ENCODE measurements at places on chromosomes 1 and 21.

DNA sequence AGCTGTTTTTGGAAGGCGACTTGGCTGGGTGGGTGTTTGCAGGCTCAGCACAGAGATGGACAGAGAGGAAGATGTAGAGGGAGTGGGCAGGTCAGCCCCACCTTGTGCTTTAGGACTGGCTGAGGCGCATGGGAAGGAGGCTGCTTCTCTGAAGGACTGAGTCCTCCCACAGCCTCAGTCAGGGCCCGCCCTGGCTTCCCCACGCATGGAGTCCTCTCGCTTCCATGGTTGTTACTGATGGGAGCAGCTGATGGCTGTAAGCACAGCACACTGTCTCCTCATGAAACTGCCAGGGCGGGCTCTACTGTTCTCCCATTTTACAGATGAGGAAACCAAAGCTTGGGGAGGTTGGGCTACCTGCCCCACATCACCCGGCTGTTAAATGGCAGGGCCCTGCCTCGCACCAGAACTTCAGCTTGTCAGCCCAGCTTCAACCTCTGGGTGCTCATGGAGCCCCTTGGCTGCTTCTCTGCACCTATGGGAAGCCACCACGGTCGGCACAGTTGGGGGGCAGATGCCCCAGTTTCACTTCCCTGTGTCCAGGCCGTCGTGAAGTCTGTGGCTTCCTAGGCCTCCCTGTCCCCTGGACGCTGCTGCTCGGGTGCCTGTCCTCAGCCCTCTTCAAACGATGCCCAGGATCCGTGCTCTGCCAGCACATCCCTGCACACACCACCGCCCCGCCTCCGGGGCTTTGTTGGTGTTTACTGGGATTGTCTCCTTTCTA is 2.4 kb downstream of the TMEM201 start:
- no peak for DNase-seq

GRCh38 chr1:55848906-55849305 is 633.7 kb upstream of the USP24 start:
- DNase-seq = no peak

DNA sequence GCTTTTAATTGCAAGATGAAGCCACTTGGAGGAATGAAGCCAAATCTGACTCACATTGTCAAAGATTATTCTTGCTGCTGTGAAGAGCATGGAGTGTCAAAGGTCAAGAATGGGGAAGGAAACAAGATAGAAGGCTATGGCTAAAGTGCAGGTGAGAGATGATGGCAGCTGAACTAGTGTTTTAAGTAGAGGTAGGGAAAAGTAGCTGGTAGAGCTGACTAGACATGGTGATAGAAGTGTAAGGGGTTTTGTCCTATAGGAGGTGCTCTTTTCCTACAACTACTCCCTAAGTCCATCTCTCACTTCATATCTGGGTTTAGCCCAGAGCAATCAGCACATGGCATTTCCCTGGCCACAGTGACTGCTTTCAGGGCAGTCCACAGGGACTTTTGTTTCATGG is 11.8 kb downstream of the UBE2T start:
- no peak for DNase-seq

GRCh38 chr1:221683681-221684080 is 58.2 kb downstream of the DUSP10 start:
- no peak for DNase-seq

DNA sequence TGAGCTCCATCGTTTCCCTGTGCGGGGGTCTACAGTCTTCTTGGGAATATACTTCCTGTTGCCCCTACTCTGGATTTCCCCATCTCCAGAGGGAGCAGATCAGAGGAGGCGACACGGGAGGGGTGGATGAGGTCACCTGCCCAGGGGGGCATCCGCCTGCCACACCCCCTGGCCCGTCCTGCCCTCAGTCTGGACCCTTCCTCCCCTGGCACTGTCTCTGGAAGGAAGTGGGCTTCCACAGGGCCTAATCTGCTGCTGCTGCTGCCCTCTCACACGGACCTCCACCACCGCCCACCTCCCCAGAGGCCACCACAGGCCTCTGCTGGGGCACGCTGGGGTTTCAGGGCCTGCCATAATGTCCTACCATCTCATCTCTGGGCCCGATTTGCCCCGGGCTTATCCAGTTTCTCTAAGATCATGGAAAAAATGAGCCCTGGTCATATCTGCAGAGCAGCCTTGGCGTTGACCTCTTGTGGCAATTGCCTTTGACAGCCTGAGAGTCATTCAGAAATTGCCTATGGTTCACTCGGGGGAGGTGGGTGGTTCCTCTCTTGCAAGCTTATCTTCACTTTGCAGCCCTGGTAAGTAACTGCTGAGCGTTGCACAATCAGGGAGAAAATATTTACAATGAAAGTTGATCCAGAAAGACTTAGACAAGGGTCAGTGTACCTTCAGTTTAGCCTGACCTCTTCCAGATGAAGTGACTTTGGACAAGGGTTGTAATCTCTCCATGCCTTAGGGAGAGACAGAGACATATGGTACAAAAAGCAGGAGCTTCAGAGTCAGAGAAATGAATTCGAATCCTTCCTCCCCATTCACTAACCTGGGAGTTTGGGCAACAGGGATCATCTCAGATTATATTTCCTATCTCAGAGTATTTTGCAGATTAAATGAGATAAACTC is 252.4 kb downstream of the TOMM20 start:
- no peak for DNase-seq

DNA sequence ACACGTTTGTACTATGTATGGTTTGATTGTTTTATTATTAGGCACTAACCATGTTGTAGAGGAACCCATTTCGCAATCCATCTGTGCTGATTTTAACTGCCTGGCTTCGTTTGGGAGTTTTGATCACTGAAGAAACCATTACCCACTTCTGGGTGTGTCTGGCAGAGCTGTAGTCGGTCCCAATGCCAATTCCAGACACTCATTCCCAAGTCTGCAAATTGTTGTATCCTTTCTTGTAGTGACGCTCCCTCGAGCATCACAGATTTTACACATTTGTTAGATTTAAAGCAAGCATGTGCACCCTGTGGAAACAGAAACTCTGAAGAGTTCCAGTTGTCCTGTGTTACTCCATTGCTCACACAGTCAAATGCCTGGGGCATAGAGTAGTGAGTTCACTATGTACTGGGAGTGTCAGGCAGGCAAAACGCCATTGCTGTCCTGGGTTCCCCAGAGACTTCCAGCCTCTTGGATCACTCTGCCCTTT is 31.0 kb upstream of the EFCAB14 start:
- DNase-seq = no peak

- no peak for DNase-seq
Observed at GRCh38 chr1:226125831-226126230, 60.7 kb downstream of the ACBD3 start.

DNA sequence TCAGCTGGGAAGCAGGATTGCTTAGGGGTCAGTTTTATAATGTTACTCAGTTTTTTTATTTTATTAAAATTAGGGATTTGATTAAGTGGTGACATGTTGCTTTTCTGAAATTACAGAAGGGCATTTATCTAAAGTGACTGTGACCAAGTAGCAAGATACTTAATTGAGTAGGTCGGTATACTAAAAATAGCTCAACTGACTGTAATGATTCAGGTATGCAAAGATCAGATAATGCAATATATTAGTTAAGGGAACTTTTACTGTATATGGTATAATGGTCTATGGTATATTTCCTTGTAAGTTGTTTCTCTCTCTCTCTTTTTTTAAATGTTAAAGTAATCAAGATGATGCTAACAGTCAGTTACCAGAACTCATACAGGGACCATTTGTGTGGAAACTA is 26.2 kb downstream of the RLF start:
- no peak for DNase-seq

DNA sequence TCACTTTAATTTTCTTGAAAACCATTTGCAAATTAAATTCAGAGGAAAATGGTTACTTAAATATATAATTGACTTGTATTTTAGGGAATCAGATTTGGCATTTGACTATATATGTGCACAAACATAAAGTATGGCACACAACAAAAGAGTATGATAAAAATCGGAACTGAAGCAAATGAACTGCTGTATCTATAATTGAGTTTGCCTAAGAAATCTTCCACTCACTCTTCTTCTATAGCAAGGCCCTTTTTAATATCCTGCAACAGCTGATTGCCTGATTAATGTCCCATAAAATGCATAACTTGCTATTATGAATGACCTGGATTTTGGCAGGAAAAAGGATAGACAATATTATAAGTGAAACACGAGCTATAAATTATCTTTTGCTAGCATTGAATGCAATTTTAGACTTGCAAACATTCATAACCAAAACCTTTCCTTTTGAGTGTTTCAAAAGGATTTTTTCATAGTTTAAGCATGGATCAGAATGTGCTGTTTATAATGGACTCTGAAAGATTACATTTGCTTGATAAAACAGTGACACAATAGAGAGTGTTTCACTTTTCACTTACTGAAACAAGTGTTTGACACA is 2204.3 kb downstream of the MRPL39 start:
- DNase-seq = no peak

DNA sequence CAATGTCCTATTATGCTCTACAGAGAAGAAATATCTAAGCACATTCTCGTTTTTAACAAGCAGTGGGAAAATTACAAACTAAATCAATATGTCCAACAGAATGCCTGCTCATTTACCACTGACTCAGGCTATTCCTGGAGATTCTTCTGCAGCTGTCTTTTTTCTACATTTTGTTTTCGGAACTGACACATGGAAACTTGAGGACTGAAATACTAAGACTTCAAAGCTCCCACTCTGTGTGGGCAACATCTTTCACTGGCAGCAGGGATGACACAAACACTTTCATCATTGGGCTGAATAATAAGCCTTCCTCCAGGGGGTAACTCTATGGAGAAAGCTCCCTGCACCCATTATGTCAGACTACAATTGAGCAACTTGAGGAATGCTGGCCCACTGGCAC is 175.5 kb upstream of the NCAM2 start:
- no peak for DNase-seq

- no peak for DNase-seq
Observed at GRCh38 chr1:5856246-5856815, 135.9 kb downstream of the NPHP4 start.

GRCh38 chr1:113928941-113929749 is at the start of gene HIPK1:
Gene HIPK1, plus strand, starts transcription at chr1:113929324.
- DNase-seq = no peak

GRCh38 chr1:109040989-109041620 is 797 bp downstream of the WDR47 start:
- no peak for DNase-seq

Data from BJ (cell line).